OCI-LY7 (cell line): ENCODE measurements at places on chromosomes 1 and 21.

DNA sequence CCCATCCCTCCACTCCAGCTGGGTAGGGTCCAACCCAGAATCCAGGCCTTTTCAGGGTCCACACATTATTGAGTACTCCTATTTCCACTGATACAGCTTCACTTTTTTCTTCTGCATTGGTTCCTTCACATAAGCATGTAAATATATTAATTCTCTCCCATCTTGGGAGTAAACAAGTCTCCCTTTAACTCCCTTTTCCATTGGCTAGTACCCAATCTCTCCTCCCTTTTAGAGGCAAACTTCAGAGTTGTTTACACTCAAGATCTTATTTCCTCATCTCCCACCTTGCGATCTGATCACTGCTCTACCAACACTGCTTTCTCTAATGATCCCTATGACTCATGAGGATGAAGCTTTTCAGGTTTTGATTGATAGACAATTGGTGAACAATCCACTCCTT, 20.3 kb downstream of the DMAP1 start:
- DNase-seq: no peak

DNA sequence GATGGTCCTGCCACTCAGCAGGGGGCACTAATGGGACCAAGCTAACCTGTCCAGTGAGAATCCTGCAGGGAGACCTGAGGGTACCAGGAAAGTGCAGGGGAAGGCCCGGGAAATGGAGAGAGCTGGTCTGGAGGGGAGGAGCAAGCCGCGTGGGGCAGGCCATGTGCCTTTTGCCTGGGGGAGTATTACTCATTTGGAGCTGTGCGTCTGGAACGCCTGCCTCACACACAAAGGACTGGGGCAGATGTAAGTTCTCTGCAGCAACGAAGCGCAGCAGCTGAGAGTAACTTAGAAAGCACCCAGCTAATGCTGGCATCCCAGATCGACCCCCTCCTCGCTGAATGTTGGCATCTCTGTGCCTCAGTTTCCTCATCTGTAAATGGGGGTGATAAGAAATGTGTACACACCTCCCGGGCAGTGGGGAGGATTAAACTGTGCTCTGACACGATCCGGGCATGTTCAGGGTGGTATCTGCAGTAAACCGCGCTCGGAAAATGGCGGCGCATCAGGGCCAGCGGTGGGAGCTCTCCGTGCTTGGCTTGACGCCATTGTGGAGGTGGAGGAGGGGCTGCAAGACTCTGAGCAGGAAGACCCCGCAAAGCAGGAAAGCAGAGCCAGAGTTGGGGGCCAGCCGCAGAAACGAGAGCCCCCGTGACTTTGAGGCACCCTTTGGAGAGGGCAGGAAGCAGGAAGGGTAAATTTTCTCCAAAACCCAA, 212.5 kb downstream of the NPHP4 start:
- DNase-seq: no peak

DNA sequence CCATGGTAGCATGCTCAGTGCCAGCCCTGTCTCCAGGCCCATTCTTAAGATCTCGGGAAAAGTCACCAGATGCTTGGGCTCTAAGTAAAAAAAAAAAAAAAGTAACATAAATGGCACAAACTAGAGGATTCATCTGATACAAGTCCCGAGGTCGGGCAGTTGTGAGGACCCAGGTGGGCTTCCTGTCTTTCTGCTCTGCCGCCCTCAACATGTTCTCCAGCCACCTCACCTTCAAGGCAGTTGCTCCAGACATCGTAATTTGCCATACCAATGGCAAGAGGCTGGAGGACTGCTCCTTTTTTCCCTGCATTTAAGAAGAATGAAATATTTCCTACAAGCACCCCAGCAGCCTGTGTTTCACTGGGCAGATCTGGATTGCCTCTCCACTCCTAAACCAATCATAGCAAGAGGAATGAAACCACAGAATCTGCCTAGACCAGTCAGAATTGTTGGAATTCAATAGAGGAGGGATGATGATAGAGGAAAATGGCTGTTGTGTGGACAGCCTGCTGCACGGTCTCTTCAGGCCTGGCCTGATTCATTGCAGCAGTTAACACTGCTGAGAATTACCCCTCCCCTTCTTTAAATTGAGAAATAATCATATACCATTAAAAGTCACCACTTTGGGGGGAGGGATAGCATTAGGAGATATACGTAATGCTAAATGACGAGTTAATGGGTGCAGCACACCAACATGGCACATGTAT, 5.4 kb downstream of the HMGN2 start:
- DNase-seq: peak; percentile 38

DNA sequence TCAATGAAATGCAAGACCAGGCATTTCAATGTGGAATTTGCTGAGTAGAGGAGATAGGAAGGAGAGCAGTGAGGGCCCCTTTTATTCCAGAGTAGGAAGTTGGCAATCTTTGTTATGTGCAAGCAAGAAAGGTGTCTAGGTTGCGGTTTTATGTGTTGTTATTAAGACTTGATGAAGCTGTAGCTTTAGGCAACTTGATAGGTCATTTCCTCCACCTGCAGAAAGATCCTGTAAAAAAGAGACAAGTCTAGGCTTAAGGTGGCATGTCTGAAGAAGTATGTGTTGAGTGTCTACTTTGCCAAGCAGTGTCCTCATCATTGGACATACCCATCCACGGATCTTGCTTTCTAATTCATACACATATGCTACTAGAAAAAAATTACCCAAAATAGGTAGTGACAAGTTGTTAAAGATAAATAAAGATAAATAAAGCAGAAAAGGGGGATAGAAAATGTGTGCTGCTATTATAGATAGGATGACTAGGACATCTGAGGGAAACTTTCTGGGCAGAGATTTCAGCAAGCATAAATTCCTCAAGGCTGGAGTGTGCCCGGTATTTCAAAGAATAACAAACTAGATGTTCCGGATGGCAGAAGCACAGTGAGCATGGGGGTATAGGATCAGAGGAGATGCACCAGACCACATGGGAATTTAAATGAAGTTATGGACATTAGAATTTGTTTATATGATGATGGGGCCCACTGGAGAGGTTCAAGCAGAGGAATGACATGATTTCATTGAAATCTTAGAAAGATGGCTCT, 335.0 kb downstream of the TGFB2 start:
- DNase-seq: no peak

- no peak for DNase-seq
These were observed 16.3 kb upstream of the PADI2 start for GRCh38 chr1:17135530-17135929.

DNA sequence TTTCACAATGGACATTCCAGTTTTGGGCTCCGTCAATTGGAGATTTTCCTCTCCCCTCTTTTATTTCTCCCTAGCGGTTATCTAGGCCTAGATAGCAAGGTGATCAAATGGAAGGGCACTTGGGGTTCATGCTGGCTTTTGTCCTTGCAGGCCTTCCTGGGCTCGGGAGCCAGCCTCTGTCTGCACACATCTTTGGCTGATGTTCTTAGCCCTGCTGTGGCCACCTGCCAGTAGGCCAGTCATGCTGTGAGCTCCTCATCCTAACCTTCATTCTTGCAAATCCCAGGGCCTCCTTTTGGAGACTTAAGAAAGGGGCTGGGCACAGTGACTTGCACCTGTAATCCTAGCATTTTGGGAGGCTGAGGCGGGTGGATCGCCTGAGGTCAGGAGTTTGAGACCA, 13.5 kb downstream of the TIE1 start:
- DNase-seq: no peak

- peak; percentile 40 for DNase-seq
These were observed 251.8 kb downstream of the CRB1 start for GRCh38 chr1:197519741-197520334.
